Naive thymus-derived CD4-positive, alpha-beta T cell (primary cell): ENCODE measurements at places on chromosomes 3 and 15.

DNA sequence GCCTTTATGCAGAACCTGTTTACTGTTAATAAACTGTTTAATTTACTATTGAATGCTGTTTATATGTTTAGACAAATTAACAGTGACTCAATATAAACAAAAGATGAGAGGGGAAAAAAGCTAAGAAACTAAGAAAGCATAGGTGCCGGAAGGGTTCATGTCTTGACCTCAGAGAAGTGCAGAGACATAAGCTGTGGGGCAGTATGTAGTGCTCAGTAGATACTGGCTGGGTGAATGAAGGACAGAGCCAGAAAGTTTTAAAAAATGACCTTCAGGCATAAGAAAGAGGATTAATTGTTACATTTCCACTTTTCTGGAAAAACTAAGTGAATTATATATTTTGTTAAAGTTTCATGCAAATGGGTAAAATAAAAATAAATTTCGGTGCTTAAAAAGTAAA lies 14.2 kb downstream of the SERPINI1 start:
- no peak for DNase-seq

- DNase-seq = no peak
Measured at GRCh38 chr3:30221619-30222018, 384.8 kb upstream of the TGFBR2 start.

GRCh38 chr3:181464033-181464694 lies 247.6 kb upstream of the SOX2 start:
- DNase-seq = no peak

- peak; percentile 40 for DNase-seq
Measured at GRCh38 chr3:188170461-188171459, 16.8 kb downstream of the LPP start.

DNA sequence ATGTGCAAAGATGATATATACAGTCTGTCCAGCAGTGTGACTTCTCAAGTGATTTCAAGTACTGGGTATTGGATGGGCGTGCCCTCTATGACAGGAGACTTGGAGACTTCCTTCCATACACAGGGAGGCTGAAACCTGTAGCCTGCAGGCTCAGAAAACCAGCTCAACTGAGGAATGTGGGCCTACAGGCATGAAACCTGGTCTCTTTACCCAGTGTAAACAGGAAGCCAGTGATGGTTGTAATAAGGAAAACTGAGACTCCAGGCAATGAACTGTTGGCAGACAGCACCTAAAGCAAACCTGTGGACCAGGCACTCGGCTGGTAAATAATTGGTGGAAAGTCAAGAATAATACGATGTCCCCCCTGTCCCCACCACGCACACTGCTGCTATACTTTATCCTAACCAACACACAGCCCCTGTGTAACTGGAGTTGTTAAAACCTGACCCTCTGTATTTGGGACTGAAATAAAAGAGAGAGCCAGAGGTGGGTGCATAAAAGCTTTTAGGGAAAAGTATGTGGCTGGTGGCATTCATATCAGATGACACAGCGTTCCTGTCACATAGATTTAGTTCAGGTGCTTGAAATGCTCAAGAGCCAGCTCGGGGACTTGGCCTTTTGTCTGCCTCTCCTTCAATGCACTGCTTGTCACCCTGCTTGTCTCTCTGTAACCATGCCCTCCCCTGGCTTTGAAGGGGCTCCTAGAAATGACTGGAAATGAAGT lies 144.7 kb downstream of the TPRG1 start:
- DNase-seq = no peak

DNA sequence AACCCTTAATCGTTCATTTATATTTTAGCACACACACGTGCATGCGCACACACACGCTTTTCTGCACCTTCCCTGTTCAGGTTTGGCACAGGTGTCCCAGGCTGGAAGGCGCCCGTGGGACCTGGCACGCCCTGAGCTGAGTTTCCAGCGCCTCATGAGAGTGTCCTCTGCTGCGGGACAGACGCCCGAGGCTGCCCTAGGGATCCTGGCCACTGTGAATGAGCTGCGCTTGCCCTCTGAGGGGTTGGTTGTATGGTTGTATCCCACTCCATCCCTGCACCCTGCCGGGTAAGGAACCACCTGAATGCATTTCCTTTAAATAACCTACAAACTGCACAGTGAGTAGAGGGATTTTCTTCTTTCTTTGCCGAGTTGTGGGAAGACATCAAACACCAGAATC lies 12.2 kb upstream of the MEX3B start:
- DNase-seq = no peak

DNA sequence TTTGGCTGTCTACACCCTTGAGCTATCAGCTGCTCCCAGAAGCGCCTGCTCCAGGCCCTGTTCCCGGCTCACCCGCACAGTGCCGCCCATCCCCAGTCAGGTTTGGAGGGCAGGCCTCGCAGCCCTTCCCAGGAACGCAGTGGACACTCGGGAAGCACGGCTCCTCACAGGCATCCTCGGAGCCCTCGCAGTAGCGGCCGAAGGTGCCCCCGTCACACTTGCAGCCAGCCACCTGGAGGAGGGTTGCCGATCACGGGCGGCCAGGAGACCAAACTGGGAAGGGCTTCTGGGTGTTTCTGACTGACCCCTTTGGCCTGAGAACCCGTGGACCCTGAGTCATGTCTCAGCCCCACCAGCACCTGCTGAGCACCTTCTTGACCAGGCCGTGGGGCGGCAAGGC lies 33.4 kb downstream of the MUC20 start:
- DNase-seq = no peak

GRCh38 chr3:84967767-84968581 lies 9.2 kb downstream of the CADM2 start:
- DNase-seq = no peak

GRCh38 chr3:25904206-25904605 lies 114.3 kb downstream of the OXSM start:
- DNase-seq = no peak

- no peak for DNase-seq
Measured at GRCh38 chr15:71085809-71086208, 29.5 kb upstream of the THSD4 start.

DNA sequence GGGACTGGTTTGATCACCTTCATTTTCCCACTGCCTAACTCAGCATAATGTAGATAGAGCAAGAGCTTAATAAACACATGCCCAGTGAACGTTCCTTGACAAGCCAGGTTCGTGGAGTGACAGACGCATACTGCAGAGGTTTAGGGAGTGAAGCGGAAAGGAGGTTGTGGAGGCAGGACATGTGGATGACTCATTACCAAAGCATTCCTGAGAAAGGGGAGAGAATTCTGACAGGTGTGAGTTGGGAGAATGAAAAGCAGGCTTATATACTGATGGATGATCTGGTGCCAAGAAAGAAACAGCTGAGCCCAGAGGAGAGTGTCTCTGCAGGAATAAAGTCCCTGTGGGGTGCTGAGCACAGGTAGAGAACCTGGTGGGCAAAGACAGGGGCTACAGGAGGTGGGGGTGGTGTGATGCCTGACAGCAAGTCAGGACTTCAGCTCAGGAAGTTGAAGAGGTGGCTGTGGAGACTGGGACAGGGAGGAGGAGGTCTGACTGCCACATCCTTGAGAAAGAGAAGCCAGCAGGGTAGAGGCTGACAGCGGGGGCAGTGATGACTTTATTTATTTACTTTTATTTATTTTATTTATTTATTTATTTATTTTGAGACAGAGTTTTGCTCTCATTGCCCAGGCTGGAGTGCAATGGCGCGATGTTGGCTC lies 2.4 kb upstream of the RPL29 start:
- no peak for DNase-seq

DNA sequence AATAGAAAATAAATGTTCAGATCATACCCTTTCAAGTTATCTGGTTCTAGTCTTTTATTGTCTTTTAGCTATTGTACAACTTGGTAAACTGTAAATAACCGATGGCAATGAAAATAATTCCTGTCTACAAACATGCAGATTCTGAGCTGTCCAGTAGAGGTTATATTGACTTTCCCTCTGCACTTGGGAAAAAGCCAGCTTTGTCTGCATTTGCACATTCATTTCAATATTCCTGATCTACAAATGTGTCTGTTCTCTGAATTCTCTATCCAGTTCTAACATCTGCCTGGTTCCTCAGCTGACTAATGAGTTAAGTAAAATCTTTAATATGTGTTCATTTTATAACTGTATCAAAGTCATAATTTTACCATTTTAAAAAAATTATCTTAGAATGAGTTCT lies 408.5 kb downstream of the ERC2 start:
- DNase-seq = no peak

- no peak for DNase-seq
Measured at GRCh38 chr3:195859846-195860411, 48.2 kb upstream of the MUC4 start.

GRCh38 chr3:18946524-18946923 lies 201.8 kb upstream of the KCNH8 start:
- no peak for DNase-seq

DNA sequence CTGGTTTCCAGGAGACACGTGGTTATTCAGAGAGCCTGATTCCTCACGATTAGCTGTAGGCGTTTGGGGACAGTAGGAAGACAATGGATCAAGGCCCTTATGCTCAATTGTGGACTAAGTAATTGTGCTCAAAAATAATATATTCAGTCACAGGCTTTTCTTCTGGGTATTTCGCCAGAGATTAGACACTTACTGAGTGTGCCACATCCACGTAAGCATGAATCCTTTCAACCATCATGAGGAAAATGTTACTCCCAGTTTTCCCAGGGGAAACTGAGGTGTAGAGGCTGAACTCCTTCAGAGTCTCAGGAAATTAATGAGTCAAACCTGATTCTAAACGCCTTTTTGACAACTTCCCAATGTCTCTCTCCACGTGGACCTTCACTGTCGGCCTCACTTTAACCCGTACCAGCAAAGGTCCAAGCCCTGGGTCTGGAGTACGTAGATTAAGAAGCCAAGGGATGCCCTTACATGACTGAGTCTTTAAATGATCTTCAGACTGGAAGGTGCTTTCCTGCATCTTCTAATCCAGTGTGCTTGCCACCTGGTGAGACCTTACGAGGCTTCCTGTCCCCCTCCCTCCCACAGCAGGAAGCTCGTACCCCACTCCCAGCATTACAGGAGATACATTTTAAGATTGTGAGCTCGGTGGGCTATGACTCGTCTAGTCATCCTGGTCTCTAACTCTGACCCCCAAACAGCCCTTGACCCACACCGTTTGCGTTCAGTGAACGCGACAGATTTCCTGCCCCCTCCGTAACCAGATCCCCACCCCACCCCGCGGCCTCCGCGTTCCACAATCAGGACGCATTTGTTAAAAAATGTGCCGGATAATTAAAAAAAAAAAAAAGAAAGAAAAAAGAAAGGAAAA lies 1.7 kb downstream of the PKM start:
- DNase-seq = no peak

DNA sequence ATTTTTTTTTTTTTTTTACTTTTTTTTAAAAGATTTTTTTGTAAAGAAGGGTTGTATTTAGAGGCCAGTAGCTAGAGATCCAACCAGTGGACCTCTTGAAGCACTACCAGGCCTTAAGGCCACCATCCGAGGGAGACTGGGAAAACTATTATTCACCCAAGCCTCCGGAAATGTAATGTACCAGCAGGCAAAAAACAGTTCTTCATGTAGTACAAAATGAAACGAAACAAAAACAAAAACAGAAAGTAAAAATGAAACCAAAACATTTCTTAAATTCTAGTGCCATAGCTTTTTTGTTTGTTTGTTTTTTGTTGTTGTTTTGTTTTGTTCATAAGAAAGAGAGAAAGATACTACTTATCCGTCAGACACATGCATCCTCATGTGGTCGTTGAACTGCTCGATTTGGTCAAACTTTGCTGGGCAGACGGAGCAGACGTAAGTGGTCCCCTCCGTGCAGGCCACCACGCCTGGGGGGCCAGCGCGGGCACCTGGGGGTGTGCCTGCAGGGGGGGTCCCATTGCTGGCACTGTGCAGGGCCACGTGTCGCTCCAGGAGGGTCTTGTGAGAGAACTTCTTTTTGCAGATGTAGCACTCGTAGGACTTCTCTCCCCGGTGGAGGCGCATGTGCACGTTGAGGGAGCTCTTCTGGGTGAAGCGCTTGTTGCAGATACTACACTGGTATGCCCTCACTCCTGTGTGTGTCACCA lies 45.0 kb downstream of the TIGIT start:
- no peak for DNase-seq

DNA sequence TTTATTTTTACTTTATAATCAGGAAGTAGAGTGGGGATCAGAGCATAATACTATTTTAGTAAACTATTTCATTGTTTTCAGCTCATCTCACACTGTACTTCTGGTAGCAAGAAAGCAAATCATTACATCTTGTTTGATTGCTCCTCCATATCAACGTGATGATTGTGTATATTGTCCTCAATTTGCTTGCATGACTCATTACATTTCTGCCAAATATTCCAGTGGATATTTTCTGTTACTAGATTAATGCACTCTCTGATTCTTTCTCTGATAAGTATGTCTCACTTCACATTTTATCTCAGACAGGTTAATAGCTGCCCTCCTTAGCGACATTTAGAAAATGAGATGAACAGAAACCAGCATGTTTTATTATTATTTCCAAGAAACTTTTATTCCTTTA lies 1145.3 kb downstream of the OTOL1 start:
- DNase-seq = no peak

DNA sequence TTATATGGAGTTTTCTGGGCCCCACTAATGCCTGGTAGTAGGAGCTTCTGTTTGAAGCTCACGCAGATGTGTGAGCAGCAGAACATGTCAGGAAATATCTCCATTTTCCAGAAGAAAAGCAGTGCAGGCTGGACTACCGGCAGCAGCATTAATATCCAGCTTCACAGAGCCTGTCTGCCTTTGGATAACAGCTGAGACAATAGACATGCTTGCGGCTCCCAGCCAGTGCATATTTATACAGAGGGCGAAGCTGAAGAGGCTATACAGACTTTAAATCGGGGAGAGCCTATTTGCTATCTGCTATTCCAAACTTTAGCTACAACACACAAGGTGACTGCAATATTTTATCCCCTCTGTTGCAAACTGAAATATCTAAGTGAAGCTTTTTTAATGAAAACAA lies 250.1 kb upstream of the WNT5A start:
- no peak for DNase-seq

- DNase-seq = no peak
Measured at GRCh38 chr3:196835086-196835485, 32.6 kb upstream of the SENP5 start.

DNA sequence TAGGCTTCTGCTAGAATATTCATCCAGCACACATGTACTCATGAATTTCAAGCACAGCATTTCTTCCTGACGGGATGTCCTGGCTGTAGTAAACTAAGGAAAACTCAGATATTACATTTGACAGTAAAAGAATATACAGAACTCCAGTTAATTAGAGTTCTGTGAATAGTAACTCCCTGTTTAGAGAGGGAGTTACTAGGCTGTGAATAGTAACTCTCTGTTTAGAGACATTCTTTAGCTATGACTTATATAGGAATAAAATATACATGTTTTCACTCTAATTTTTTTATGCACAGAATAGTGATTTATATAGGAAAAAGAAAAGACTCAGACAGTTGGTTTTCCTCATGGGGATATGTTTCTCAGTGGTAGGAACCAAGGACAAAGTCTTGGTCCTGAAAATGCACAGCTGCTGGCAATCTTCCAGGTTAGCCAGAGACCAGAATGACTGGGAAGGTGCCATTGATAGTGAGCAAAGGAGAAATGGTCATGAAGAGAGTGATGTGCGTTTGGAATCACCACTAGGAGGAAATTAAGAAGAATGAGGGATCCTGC lies 480.7 kb upstream of the THBS1 start:
- no peak for DNase-seq
